ENCODE measurements at places on chromosomes 4 and X. TPM values are rescaled to one million over a fixed set of nuclear protein-coding genes. Genes with fewer than 3 reads are reported as not detected.

The CCNA2 gene
- total RNA-seq = 174 TPM

The PCDH7 gene
- 39.3 TPM for total RNA-seq

The UTP14A gene
- total RNA-seq = 30.5 TPM

The NUP62CL gene
- total RNA-seq = 0.40 TPM

The NEK1 gene
- total RNA-seq = 12.0 TPM

The MSMO1 gene
- total RNA-seq = 181 TPM

The ASMTL gene
- 20.6 TPM for total RNA-seq

The AREG gene
- not detected for total RNA-seq

The CUL4B gene
- 230 TPM for total RNA-seq

The BCORL1 gene
- 3.1 TPM for total RNA-seq

The DOK7 gene
- total RNA-seq = not detected

The FHL1 gene
- total RNA-seq = 43.4 TPM

All from thoracic aorta endothelial cell (primary cell).